Stimulated activated naive CD8-positive, alpha-beta T cell treated with anti-CD3 and anti-CD28 coated beads, Interleukin-15, amount 100 ng/mL, for 72 hours (primary cell): ENCODE measurements at places on chromosomes 3 and 15.

- DNase-seq: no peak
These were observed 5.5 kb downstream of the SMAD6 start for GRCh38 chr15:66707310-66708082.

- DNase-seq: no peak
These were observed 843 bp downstream of the CHRNA5 start for GRCh38 chr15:78565951-78566774.

- DNase-seq: no peak
These were observed 69.8 kb upstream of the GRM7 start for GRCh38 chr3:6791161-6791560.

- no peak for DNase-seq
These were observed 245.7 kb upstream of the TPRG1 start for GRCh38 chr3:188926111-188926510.

DNA sequence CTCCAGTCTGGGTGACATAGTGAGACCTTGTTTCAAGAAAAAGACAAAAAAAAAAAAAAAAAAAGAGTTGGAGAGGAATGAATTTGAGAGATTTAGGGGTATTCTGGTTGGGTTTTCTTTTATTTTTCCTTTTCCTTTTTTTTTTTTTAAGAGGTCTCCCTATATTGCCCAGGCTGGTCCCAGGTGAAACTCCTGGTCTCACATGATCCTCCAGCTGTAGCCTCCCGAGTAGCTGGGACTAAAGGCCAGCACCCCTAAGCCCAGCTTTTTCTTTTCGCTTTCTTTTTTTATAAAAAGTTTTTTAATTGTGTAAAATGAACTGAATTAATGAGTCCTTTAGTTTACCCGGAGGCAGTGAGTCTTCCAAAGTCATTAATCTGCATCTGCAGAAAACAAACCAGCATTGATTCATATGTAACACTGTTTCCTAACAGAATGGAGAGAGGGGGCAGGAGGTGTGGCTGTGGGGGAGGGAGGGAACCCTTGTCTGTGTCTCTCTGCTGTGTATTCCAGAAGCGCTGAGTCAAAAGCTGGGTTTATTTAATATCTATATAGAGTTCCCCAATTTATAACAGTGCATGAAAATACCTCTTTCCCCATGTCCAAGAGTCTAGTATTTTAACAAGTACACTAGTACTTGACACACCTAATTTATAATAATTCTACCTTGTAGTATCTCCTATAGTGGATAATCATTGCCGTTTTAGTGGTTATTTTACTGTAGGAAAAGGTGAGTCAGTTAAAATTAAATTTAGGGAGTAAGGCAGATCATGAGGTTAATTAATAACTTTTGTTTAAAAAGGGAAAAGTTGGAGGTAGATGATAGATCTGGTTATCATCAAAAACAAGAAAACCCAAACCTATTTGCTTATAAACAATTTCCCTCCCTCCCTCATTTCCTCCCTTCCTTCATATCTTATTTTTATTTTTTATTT lies 2.6 kb upstream of the DPPA4 start:
- DNase-seq: no peak

DNA sequence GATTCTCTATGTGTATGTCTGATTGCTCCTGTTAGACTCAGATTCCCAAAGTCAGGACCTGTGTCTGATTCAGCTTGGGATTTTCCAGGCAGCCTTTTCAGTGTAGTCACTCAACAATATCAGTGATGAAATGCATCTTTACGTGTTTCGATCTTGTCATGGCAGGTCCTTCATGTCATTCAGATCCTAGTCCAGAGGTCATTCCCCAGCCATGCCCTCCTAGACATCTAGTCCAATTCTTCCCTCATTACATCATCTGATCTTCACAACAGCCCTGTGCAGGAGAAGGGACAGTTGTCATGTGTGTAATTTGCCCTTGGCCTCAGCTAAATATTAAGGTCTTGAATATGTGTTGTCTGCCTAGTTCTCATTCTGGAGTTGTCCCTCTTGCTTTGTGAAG lies 153.2 kb upstream of the NR2E3 start:
- DNase-seq: no peak

GRCh38 chr3:7209098-7209497 lies 348.2 kb downstream of the GRM7 start:
- no peak for DNase-seq

DNA sequence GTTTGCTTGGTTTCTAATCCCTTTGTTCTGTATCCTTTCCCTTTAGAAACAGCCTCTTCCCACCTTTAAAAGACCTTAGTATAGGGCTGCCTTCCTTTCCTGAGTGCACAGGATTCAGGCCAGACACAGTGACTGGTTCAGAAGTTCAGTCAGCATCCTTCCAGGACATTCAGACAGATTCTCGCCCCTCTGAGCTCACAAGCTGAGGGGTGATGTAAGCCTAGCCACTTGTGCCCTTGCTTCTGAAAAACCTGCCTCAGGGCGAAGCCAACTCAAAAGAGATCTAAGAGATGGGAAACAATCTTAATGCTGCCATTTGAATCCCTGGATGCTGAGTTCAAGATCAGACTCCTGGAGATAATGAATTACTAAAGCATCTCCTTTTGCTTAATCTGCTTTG lies 6.7 kb upstream of the NSMCE3 start:
- DNase-seq: no peak

DNA sequence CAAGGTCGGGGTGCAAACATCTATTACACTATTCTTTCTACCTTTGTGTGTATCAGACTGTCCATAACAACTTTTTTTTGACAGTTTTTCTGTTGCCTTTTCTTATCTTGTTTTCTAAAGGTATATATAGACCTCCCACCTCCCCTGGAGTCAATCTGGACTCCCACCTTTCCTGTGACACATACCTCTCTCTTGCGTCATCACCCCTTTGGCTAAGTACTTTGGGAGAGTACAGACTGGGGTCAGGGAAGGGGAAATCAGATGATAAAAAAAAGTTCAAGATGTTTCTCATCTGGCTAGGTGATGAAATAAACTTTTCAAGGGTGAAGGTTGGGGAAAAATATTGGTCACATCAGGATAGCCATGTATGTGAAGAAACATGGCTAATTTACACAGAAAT lies 17.2 kb downstream of the TSPAN3 start:
- no peak for DNase-seq

DNA sequence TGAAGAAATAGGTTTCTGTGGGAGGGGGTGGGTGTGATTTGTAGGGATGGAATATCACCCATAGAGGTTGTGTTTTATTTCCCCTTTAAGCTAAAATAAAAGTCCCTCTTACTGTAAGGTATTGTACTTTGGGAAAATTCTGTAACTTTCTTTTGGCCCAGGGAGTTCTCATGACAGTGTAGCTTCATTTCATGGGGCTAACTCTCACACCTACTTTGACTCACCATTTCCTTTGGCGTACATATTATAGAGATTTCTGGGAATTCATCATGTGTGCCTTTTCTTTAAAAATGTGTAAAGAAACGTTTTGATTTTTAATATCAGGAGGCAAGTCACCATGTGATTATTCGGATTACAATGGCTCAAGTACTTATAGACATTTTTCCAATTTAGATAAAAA lies 477.7 kb upstream of the CFAP20DC start:
- DNase-seq: no peak

DNA sequence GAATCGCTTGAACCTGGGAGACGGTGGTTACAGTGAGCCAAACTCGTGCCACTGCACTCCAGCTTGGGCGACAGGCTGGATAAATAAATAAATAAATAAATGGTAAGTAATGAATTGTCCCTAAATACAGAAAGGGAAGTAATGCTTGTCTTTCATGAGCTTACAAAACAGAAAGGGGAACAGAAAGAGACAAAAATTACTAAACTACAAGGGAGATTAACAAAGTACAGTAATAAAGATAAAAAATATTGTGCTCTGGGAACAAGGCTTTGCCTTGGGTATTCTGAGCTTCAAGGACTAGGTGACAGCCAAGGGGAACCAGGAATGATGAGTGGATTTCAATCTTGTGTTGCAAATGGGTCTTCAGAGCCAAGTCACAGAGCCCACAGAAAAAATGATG lies 9.2 kb upstream of the HLTF start:
- DNase-seq: no peak

- DNase-seq: no peak
These were observed 612.8 kb downstream of the ZPLD1 start for GRCh38 chr3:103047640-103048039.
